NCI-H1930 (cell line): ENCODE measurements at places on chromosomes 1 and 21.

DNA sequence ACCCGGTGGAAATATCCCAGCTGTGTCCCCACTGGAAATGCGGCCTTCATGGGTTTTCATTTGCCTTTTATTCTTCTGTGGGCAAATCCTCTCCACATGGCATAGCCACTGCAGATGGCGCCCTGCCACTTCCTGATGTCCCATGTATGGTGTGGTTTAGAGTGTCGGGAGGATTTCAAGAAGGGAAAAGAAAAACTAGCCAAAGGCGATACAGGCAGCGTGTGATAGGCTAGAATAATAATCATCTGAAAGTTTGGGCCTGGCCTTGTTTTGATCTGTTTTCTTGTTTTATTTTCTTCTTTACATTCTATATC lies 123.6 kb downstream of the PEX14 start:
- DNase-seq, result no peak

- peak; percentile 94 for DNase-seq
Observed at GRCh38 chr1:243713470-243714186, 136.4 kb downstream of the AKT3 start.

- DNase-seq, result no peak
Observed at GRCh38 chr1:51297401-51298321, 32.7 kb downstream of the TTC39A start.

DNA sequence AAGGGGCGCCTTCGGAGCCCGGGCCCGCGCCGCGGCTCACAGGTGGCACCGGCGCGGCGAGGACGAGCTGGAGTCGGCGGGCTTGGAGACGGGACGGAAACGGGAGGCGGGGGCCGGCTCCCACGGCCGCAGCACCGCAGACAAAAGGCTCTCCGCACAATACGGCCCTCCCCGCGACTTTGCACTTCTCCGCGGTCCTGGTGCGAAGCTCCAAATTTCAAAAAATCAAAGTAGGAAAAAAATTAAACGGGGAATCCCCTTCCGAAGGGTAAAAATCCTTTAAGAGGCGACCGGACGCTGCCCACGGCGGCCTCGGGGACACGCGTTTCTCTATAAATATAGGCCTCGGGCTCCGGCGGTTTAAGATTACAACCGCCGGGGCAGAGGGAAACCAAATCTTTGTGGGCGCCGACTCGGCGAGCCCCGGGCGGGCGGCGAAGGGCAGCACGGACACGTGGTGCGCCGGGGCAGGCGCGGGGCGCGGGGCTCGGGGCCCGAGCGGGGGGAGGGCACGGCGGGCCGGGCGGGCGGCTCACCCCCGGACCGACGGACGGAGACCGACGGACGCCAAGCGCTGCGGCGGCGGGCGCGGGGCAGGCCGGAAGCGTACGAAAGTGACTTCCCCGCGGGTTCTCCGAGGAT lies 453 bp downstream of the PABPC4 start:
- DNase-seq, result no peak

GRCh38 chr1:192869308-192869940 lies 60.6 kb downstream of the RGS2 start:
- DNase-seq, result no peak

GRCh38 chr1:204295671-204296070 lies 64.1 kb downstream of the PLEKHA6 start:
- DNase-seq, result no peak

DNA sequence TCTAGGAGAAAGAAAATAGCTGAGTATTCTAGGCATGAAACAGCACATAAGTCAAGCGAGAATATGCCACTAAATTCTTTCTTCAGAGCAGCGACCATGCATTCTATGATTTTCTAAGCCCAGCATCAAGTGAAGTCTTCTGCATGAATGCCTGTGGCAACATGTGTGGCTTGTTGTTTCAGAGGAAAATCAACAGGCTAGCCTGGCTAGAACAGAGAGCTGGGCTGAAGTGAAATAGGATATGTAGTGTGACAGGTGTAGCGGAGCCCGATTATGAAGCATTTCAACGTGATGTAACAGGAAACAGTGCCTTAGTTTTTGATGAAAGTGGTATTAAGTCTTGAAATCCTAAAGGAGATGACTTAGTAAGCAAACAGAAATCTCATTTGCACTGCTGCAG lies 7.0 kb downstream of the CSDE1 start:
- DNase-seq, result no peak

GRCh38 chr1:155196893-155197638 lies 10.6 kb downstream of the THBS3 start:
- no peak for DNase-seq

DNA sequence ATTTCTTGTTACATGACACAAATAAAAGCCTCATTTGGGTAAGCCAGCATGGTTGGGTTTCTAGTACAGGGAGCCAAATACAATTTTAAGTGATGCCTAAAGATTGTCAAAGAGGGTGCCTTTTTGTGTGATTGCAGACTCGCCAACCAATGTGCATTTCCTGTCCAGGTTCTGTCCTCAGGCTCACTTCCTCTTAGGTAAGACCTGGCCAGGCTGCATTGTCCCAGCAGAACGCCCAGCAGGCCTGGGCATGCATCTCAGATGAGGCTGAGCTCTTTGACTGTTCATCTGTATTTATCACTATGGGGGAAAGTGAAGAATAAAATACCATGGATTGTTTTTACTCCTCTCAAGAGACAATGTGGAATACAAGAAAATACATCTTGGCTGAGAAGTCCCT lies 49.7 kb downstream of the KCNC4 start:
- DNase-seq, result no peak

- DNase-seq, result no peak
Observed at GRCh38 chr1:172005856-172006255, 164.6 kb downstream of the DNM3 start.

GRCh38 chr1:208421486-208421885 lies 177.3 kb upstream of the PLXNA2 start:
- DNase-seq, result no peak

DNA sequence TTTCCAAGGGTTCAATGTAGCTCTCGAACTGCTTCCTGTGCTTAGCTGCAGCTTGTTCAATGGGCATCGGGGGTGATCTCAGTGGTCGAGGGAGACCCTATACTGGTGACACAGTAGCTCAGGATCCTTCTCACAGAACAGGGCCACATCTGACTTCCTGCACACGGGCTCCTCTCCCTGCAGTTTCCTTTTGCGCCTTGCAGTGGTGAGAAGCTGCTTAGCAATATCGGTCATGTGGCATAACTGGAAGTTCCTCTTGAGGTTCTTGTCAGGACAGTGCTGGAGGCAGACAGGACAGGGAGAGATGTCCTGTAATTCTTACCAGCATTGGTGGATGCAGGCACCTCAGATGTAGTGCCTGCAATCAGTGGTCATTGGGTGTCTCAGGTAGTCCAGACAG lies 140.5 kb upstream of the MAP1LC3C start:
- no peak for DNase-seq

DNA sequence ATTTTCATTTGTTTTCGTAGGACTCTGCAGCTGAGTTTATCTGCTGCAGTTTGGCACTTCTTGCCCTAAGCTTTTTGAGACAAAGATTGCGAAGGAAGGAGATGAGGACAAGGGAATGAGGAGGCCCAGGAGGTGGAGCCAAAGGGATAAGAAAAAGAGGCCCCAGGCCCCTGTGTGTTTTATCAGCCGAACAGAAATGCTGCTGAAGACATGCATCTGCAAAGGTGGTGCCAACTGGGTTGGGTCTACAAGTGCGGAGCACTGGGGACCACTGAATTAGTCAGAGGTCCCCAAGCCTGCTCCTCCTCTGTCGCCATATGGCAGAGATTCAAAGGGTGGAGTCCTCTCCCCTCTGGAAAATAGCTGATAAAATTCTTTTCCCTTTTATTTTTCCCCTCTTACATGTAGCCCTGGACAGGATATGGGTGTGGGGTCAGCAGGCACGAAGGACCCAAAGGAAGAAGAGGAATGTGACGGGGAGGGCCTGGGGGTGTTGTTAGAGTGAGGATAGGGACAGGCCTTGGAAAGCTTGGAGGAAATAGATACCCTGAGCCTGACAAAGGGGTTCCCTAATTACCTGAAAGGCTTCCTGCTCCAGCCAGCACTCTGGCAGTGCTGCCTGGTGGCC lies 2.7 kb downstream of the CD34 start:
- no peak for DNase-seq

DNA sequence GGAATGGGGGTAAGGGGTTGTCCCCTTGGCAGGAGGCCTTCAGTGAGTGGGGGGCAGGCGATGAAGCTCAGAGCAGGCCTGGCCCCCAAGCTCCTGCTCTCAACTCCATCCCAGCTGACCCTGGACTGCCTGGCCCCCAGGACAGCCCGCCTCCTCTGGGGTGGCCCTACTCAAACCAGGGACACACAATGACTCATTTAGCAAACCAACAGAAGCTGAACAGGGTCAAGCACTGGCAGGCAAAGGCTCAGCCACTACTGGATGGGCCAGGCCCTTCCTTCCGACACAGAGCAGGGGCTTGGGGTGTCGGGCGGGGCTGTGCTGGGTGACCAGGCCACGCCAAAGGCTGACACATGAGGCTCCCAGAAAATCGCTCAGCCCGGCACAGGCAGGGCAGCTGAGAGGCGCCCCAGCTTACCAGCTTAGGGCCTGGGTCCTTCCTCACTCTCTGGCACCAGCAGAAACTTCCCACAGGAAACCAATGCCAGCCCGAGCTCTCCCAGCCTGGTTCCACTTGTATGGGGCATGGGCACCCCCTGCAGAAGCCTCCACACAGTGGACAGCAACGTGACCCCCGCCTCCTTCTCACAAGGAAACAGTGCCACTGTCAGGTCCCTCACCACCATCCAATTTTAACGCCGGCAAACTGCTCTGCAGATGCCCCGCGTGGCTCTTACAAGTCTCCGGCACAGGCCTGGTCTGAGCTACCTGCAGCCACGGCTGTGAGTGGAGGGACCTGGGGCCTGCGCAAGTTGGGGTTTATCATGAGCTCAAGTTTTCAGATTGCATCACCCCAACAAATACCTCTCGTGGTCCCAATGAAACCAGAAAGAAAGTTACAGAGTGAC lies 114.3 kb downstream of the NPHP4 start:
- no peak for DNase-seq

DNA sequence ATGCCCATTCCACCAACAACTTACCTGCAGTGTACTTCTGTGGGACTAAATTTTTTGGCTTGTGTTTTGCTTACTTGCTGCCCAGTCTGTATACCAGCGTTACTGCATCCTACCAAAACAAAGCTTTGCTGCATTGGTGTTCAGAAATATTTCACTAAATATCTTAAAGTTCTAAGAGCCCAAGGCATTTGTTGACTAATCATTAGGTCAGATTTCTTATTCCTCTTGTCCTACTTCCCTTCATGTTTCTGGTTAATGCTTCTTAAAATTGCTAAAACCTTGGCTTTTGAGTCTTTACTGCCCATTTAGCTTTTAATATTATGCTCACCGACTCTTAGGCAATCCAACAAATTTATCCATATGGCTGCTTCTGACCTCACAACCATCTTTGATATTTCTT lies 161.8 kb downstream of the DPYD start:
- DNase-seq, result no peak

- no peak for DNase-seq
Observed at GRCh38 chr1:55413286-55413685, 198.1 kb upstream of the USP24 start.

DNA sequence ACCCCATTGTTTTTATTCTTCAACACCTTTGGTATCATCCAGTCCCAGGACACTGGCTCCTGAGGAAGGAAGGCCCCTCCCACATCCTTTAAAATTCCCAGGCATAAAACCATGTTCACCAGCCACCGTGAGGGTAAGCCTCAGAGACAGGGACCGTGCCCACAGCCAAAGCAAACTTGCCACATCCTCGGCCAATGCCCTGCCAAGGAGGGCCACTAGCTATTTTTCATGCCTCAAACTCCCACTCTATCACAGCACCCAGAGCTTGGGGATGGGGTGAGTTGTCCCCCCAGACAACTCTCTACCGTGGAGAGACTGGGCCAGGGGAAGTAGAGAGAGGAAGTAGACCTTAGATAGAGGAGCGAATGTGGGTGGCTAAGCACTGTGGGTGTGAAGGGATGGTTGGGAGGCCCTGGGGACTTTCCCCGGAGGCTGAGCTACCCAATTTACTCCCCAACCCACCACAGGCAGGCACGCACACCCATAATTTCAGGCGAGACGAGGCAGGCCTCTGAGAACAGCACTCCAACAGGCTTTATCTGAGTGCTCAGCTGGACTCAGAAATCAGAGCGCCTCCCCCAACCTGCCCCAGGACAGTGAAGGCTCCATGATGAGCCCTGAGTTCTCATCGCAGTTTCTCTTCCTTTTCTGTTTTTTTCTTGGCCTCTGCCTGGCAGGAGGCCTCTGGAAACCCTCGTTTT lies 15.9 kb upstream of the BTG2 start:
- no peak for DNase-seq

- DNase-seq, result no peak
Observed at GRCh38 chr21:23455676-23456075, 2151.6 kb downstream of the MRPL39 start.

- DNase-seq, result no peak
Observed at GRCh38 chr1:234772345-234773147, 162.6 kb upstream of the IRF2BP2 start.

- DNase-seq, result no peak
Observed at GRCh38 chr1:106603616-106604015, 452.9 kb upstream of the PRMT6 start.

GRCh38 chr1:109644670-109645069 lies 11.2 kb upstream of the GSTM4 start:
- no peak for DNase-seq

DNA sequence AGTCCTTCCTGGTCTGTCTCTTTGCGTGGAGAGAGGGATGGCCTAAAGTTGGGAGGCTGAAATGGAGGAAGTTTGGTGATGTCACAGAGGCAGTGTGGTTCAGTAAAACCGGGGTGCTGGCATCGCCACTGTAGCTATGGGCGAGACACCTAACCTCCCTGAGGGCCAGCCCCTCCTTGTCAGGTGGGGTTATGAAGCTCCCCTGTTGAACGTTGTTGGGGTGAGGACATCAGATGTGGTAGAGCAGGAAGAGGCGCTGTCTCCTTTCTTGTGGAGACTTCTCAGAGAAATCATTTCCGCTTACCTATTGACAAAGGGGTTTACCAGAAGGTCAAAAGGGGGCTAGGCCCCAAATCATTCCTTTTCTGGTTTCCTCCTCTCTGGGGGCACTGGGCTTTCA lies 294.7 kb downstream of the SIPA1L2 start:
- DNase-seq, result no peak

GRCh38 chr1:65751961-65752360 lies 40.7 kb upstream of the PDE4B start:
- no peak for DNase-seq

- no peak for DNase-seq
Observed at GRCh38 chr1:86828024-86828423, 85.9 kb downstream of the SELENOF start.

DNA sequence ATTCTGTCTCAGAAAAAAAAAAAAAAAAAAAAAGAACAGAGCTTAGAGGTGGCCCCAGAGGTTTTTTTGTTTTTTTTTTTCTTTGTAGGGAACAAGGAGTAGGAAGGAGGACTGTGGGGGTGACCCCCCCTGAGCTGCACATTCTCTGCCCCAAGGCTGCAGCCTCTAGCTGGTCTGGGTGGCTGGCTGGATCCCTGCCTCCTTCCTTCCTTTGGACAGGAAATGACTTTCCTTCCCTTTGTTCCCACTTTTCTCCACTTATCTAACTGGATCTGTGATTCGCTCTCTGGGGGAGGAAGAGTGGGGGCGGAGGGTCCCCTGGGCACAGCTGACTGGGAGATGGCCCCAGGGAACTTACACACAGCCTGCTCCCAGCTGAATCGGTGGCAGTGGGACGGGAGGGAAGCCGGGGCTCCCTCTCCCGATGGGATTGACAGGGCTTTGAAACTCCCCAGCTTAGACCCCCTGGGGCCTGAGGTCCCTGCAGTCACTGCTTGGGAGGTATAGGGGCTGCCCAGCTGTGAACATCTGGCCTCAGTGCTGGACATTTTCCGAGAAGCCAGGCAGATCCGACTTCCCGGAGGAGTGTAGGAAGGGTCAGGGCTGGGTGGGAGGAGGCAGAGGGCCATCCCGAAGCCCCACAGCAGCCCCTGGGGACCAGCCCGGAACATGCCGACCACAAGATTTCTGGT lies 2.1 kb downstream of the FBLIM1 start:
- no peak for DNase-seq
